Left kidney (tissue), 8 donors: ENCODE measurements at places on chromosomes 5 and 9. TPM values are rescaled to one million over a fixed set of nuclear protein-coding genes. Genes with fewer than 3 reads are reported as not detected.

Gene NPR3
- polyA plus RNA-seq: 34.5 TPM

Gene ZNF189
- 54.5 TPM for polyA plus RNA-seq

Gene CEP120
- polyA plus RNA-seq: 25.2 TPM

Gene PCDHB2
- polyA plus RNA-seq: 6.6 TPM

Gene ADAMTS13
- polyA plus RNA-seq: 10.9 TPM

Gene C5orf58
- polyA plus RNA-seq: 0.25 TPM

Gene PCDHGA3
- polyA plus RNA-seq: 2.9 TPM

Gene ENTREP1
- polyA plus RNA-seq: 5.0 TPM

Gene SLC9A3
- 60.6 TPM for polyA plus RNA-seq

Gene SEMA6A
- 72.5 TPM for polyA plus RNA-seq

Gene ENG
- polyA plus RNA-seq: 53.5 TPM

Gene PARP8
- 17.5 TPM for polyA plus RNA-seq

Gene MARCHF11
- polyA plus RNA-seq: 1.7 TPM

Gene CCDC171
- 9.4 TPM for polyA plus RNA-seq

Gene IGFBPL1
- 1.9 TPM for polyA plus RNA-seq

Gene GGTA1
- polyA plus RNA-seq: 5.2 TPM

Gene IFNA13
- not detected for polyA plus RNA-seq

Gene BOD1
- polyA plus RNA-seq: 123 TPM

Gene RNF130
- polyA plus RNA-seq: 69.9 TPM

Gene HTR1A
- not detected for polyA plus RNA-seq

Gene GDA
- 0.47 TPM for polyA plus RNA-seq
